ENCODE measurements at places on chromosomes 3 and 15.

GRCh38 chr15:70437089-70437488 lies 326.3 kb downstream of the UACA start:
- DNase-seq: no peak

DNA sequence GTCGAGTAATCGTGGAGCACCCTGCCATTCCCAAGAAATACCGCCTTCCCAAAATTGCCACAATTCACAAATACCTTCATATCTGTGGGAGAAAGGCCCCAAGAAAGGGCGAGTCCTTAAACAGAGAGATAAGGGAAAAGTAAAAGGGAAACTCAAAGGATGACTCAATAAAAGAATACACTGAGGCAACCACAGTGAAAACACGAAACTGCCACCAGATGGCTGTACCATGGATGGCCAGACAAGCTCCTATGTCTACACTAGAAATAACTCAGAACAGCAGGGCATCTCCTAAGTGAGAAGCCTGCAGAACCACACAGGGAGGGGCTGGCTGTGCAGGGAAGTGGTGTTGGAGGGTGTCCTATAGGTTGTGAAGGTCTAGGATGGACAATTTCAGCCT lies 25.0 kb downstream of the SRGAP3 start:
- peak; percentile 5 for DNase-seq

DNA sequence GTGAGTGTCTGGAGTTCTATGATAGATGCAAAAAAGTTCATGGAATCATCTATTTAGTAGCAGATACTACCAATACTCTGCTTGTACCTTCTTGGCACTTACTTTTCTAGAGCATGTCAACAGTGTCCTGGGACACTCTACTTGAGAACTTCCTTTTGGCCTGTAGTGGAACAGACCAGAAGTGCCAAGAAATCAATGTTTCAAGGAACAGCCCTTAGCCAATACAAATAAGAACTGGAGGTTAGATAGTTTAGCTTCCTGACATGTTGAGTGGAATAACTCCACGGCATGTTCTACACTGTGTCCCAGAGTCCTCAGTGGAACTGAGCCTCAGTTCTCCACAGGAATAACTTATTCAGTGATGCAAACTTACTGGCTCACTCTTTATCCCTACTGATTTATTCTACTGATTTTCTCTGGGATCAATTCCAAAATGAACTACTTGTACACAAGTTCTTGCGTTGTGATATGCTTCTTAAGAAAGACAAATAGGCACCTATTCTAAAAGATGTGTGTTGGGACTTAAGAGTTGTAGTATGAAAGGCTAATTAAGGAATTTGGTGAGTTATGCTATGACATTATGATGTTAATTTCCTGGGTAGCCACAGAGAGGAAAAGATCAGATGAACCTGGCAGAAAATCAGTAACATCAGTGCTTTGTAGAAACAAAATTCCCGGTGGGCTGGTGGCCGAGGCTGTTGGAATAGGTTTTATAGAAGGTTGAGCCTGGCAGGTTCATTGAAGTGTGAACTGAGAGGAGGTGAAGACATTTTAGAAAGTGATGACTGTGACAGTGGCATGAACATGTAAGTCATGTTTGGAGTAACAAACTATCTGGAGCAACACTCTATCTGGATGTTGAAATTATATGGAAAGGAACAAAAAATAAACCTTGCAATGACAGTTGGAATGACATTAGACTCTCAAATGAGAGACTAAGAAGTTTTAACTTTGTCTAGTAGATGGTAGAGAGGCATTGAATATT lies 101.8 kb upstream of the RBMS3 start:
- DNase-seq: no peak

DNA sequence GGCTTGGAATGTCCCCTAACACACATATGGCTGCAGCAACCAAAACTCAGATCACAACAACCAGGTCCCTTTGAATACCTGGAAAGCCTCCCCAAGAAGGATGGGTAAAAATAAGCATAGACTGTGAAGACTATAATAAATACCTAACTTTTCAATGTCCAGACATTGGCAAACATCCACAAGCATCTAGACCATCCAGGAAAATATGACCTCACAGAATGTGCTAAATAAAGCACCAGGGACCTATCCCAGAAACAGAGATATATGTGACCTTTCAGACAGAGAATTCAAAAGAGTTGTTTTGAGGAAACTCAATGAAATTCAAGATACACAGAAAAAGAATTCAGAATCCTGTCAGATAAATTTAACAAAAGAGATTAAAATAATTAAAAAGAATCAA lies 109.2 kb downstream of the NEDD4 start:
- DNase-seq: no peak

DNA sequence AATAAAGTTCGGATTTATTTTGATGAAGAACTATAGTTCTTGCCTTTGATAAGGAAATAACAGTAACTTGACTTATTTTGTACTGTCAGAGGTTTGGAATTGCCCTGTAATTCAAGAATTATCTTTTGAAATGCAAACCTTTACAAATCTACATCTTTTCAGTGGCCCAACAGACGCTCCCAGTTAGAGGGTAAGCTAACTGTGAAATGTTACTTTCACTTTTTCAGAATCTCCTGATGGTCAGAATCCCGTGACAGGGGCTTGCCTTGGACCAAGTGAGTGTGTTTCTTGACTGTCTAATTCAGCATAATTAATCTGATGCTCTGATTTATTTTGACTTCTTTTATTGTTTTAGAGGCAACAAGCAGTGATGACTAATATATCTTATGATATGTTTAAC lies 262.5 kb downstream of the PLOD2 start:
- DNase-seq: no peak

GRCh38 chr15:55179141-55179540 lies 17.6 kb downstream of the RSL24D1 start:
- no peak for DNase-seq

DNA sequence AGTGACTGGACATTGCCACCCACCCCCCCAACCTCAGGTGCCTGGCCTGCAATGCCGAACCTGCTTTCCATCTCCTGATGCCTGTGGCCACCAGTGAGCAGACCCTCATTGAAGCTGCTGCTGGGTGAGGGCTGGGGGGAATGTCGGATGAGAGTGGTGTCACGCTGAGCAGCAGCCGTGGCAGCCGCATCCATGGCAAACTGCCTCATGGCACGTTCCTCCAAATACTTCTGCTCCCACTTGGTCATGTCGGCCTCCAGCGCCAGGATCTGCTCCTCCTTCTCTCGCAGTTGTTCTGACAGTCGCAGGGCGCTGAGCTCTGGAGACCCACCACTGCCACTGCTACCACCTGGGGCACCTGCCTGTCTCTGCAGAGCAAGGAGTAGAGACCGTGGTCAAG lies 14.2 kb downstream of the AMOTL2 start:
- no peak for DNase-seq

- no peak for DNase-seq
Observed at GRCh38 chr3:16890597-16891333, 6.0 kb downstream of the PLCL2 start.

Data from stimulated activated naive CD8-positive, alpha-beta T cell treated with anti-CD3 and anti-CD28 coated beads, Interleukin-15, Interleukin-2, amounts not matched to agents 100 U/mL and 50 U/mL, for 24 hours (primary cell).